Hindlimb muscle (tissue), 1 donor: ENCODE measurements at places on chromosomes 2 and 18. TPM values are rescaled to one million over a fixed set of nuclear protein-coding genes. Genes with fewer than 3 reads are reported as not detected.
A peak's percentile ranks its signal among the peaks of the same experiment; 100 is the strongest.

Gene C2orf80
- not detected for polyA plus RNA-seq

Gene GULP1
- 18.3 TPM for polyA plus RNA-seq

Gene STPG4
- not detected for polyA plus RNA-seq

Gene TRIM54
- 128 TPM for polyA plus RNA-seq

Gene ZAP70
- polyA plus RNA-seq: 3.6 TPM

Gene EVX2
- polyA plus RNA-seq: not detected

DNA sequence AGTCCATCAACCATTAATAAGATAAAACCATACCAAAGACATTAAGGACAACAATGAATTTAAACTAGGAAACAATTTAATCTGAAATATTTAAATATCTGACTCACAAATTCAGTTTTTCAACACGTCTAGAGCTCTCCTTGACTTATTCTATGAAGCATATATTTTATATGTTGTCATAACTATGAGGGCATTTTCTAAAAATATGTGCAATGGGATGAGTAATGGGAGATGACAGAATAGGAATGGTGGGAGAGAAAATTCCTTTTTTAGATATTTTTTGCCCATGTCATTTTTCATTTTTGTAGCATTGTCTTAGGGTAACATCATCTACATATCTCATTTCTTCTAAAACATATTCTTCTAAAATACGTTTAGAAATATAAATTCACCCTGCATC is 79.2 kb upstream of the CDH2 start:
- DNase-seq: no peak

GRCh38 chr2:85656468-85656867 is 11.5 kb downstream of the SFTPB start:
- DNase-seq: no peak

DNA sequence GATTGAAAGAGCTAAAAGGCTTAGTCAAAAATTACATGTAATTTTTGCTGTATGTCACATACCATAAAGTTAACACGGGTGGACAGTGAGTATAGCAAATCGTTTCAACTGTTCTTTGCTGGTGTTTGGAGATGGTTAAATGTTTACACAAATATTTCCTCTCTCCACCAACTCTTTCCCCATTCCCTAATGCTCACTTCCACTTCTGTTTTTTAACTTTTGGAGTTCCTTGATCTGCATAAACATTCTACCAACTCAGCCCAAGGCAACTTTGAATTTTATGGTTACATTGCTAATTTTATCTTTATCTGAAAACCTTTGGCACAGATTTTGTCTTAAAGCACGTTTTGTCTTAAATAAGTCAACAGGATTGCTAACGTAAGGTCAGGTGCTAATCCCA is 1.9 kb upstream of the SPOPL start:
- DNase-seq: no peak

- peak; percentile 83 for DNase-seq
Measured at GRCh38 chr2:127175041-127175721, 44.9 kb downstream of the CYP27C1 start.

- no peak for DNase-seq
Measured at GRCh38 chr2:120642646-120643045, 93.0 kb upstream of the GLI2 start.

DNA sequence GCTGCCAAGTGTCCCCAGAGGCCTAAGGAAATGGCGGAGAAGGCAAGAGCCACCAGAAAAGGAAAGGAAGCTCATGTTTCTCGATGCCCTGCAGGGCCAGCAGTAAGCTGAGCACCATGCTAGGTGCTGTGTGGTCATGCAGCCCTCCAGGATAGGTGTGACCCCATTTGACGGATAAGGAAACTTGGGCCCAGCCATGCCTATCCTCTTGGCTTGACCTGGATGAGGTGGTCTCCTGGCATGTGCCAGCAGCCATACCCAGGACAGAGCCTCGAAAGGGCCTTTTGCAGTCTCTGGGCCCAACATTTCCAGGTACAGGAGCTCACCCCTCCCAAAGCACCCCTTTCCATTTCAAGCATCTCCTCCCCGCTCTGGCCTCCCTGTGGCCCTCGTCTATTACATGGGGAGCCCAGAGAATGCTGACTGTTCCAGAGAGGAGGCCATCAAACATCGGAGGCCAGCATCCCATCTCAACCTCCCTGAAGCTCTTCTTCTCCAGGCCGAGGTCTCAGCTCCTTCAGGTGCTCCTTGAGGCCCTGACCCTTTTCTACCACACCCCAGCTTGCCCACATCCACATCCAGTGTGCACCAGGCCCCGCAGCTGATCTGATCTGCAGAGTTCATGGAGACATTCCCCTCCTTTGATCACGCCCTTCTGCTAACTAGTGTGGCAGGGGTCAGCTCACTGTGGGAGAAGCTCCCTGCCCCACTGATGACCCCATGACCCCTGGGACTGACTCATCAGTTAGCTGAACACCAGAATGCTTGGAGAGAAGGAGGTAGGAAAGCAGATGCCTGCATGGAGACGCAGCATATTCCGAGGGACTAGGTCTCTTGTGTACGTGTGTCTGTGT is 208.4 kb downstream of the TNS1 start:
- no peak for DNase-seq

GRCh38 chr2:53435610-53436009 is 332.0 kb upstream of the CHAC2 start:
- DNase-seq: no peak

DNA sequence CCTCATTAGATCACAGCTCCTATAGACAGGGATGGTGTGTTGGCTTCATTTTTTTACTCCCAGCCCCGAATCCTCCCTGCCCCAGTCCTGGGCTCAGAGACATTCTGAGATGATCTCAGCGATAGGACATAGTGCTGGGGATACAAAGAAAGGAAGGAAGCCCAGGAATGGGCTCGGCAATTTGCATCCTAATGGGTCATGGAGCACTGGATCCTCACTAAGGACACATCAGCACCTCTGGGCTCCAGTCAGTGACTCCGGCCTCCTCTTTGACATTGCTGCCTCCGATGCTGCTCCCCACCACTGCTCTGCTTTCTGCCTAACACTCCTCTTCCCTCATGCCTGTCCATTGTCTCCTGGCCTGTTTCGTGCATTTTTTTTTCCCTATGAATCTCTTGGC is 489.1 kb downstream of the STK39 start:
- DNase-seq: no peak

GRCh38 chr18:75063615-75064512 is 145.1 kb downstream of the PTGR3 start:
- DNase-seq: no peak

GRCh38 chr18:54880395-54881105 is 52.3 kb downstream of the RAB27B start:
- no peak for DNase-seq
